ENCODE measurements at places on chromosomes 5 and 9.

DNA sequence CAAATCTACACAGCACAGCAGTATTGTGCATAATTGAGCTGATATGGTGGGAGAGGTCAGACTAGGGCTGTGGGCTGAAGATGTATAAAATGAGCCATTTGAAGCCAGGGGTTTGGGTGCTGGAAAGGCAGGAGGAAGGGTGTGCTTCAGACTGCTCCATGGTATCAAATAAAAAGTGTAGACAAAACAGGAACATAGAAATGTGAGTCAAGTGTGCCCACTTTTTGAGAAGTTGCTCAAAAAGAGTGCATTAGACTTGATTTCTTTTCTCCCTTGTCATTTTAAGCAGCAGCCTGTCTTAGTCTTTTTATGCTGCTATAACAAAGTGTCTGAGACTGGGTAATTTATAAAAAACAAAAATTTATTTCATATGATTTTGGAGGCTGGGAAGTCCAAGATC lies 55.8 kb upstream of the ZFAND5 start:
- DNase-seq = no peak

DNA sequence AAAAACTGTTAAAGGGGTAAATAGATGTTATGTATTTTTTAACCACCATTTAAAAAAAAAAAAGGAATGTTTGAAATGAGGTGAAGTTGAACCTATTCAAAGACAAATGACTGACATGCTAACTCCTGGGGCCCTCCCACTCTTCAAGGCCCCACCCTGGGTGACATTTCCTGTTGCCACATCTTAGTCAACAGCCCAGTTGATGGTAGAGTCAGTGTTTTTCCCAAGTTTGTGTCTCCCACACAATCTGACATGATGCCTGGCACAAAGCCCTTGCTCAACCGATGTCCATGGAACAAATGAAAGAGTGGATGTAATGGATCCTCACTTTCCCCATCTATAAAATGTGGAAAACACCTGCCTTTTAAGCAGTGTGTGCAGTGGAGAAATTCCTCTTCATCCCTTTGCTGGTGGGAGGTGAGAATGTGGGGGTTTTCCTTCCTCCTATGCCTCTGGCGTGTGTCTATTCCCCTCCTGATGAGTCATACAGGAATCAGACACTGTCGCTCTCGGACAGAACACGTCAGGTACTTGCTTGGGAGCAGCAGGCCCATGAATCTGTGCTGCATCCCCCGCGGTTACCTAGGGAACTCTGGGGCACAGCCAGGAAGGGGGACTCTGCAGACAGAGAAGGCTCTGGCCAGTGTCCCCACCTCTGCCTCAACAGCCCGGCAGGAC lies 13.7 kb upstream of the ADRA1B start:
- DNase-seq = no peak

DNA sequence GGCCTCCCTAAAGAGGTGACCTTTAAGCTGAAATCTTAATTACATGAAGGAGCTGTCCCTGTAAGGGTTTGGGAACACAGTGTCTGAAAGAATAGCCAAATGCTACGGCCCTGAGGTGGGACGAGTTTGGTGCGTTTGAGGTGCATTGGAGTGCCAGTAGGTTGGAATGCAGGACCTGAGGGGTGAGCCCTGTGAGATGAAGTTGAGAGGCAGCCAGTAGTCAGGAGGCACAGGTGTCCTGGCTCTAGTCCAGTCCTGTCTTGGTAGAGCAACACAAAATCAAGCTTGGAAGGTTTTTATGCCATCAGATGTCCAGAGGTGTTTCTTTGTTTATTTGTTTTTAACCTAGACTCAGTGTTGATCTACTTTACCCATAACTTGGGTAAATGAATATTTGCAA lies 108.5 kb downstream of the ARHGAP26 start:
- no peak for DNase-seq

DNA sequence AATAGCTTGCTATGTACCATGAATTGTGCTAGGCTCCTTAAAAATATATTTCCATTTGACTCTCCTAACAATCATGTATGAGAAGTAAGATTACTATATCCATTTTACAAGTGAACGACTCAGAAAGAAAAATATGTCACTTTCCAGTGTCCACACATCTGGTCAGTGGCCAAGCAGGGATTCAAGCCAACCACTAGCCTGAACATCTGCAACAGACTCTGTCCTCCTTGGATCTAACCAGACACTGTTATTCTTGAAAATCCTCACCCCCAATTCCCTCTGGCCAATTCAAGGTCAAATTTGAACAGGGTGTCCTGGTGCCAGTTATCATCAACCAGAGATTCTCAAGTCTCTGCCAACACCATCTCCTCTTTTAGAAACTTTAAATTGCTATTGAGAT lies 344.1 kb upstream of the WWC1 start:
- no peak for DNase-seq

DNA sequence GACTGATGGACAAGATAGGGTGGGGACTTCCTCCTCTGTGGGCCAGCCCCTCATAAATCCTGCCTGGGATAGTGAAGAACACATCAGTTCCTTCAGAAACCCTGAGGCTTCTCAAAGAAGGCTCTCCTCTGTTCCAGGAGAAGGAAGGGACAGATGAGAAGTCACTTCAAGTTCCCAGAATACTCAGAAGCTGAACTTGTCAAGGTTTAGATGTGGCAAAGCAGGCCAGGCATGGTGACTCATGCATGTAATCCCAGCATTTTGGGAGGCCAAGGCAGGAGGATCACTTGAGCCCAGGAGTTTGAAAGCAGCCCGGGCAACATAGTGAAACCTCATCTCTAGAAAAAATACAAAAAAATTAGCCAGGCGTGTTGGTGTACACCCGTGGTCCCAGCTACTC lies 38.5 kb downstream of the STOM start:
- no peak for DNase-seq

DNA sequence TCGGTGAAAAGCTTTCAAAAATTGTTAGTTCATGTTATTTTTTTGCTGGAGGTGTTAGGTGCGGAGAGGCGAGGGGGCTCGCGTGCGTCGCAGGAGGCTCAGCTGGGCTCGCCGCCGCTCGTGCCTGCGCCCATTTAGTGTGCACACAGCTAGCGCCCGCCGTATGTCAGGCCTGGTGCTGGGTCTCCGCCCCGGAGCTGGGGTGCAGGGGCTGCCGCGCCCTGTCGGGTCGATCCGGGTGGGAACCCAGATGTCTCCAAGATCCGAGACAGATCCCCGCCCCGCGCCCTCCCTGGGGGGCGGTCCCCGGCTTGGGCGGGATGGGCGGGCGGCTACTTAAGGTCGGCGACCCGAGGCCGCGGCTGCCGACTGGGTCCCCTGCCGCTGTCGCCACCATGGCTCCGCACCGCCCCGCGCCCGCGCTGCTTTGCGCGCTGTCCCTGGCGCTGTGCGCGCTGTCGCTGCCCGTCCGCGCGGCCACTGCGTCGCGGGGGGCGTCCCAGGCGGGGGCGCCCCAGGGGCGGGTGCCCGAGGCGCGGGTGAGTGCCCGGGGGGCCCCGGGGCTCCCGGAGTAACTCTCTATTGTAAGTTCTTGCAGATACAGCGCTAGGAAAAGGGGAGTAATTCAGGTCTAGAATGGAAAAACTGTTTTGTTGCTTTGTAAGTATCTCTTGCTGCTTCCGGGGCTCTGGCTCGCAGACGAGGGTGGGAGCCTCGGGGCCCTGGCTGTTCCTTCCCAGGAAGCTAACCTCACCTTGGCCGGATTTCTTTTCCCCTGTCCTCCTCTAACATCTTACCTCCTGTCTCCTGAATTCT lies 31.7 kb downstream of the GSN start:
- DNase-seq = no peak

DNA sequence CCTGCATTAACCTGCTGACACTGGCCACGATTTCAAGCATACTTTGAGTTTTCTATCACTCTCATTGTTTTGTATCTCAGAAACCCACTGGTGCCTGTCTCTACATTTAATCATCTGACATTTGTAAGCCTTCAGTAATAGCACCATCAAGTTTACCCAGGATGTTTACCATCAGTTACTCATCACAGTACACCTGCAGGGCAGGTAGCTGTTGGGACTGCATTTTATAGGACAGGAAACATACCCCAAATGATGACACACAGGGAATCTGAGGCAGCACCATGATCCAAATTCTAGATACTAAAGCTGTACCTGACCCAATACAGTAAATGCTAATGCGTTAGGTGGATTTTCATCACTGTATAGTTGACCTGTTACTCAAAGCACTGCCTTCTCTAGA lies 114.2 kb downstream of the FEM1C start:
- DNase-seq = no peak

DNA sequence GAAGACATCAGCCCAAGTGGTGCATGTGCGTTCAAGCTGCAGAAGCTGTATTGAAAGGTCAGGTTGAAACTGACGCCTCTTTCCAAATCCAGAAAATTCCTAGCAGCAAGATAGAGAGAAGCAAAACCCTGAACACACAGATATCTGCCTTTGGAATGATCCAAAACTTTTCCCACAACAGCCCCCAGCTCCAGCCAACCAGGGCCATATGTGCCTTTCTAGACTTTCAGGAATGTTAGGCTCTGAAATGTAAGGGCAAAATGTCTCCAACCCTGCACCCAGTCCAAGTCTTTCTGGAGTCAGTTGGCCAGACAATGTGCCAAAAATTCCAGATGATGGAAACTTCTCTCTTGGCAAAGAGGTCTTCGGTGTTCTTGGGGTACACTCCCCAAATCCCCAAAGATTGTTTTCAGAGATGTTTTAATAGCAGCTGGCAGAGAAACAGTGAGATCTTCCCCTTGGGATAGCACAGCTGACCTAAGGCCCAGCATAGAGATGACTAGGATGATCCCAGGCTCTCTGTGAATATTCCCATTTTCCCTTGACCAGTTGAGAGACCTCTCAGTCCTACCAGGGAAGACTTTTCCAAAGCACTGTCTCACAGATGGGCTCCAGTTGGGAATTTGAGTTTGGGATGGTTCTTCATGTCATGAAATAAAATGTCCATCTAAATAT lies 440.4 kb upstream of the CD180 start:
- no peak for DNase-seq

GRCh38 chr5:31638345-31638744 lies 586 bp upstream of the PDZD2 start:
- DNase-seq = no peak

GRCh38 chr5:174294891-174295620 lies 249.6 kb downstream of the NSG2 start:
- DNase-seq = no peak

DNA sequence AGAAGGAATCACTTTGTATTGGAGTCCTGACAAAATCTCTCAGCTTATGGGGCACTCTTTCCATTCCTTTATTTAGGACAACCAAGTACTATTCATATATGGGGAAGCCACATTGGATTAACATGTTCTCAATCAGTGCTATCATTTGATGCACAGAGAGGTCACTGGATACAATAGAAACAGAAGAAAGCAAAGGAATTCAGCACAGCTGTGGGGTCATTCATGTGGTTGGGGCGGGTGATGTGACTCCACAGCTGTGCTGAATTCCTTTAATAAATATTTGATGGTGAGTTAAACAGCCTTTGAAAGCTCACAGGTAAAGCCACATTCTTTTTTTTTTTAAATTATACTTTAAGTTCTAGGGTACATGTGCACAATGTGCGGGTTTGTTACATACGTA lies 854 bp upstream of the TEX48 start:
- no peak for DNase-seq

DNA sequence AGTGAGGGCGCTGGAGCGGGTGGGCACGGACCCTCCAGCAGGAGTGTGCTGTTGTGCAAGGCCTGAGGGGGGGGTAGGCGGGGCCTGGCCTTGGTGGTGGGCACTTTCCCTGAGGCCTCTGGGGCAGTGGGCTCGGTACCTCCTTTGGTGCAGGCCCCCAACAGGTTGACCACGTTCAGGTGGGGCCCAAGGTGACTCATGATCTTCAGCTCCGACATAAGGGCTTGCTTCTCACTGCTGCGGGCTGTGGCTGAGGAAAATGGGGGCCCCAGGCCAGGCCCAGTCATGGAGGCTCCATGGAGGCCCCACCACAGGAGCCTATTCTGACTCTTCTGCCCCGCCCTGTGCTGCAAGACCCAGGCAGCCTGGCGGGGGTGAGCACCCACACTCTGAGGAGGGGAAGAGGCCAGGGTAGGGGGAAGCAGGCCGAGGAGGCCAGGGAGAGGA lies 31.5 kb downstream of the PDGFRB start:
- DNase-seq = no peak

- DNase-seq = peak; percentile 43
These were observed 326.3 kb downstream of the SLCO4C1 start for GRCh38 chr5:101969742-101970141.

DNA sequence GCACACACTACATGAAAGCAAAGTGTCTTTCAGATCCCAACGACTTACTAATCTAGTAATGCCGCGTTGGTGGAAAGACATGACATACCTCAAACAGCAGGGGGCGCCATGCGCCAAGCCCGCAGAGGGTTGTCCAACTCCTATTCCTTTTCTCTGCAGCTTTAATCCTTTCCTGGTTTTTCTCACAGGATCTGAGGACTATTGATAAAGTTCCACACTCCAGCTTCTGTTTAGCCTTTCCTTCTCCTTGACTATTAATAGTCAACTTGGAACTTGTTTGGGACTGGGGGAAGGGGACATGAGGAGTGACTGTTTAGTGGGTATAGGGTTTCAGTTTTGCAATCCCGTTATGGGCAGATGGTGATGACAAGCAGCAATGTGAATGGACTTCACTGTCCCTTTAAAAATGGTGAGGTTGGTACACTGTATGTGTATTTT lies 62.9 kb downstream of the OTULIN start:
- peak; percentile 61 for DNase-seq

- DNase-seq = no peak
These were observed 29.3 kb upstream of the FAT2 start for GRCh38 chr5:151620461-151620840.

DNA sequence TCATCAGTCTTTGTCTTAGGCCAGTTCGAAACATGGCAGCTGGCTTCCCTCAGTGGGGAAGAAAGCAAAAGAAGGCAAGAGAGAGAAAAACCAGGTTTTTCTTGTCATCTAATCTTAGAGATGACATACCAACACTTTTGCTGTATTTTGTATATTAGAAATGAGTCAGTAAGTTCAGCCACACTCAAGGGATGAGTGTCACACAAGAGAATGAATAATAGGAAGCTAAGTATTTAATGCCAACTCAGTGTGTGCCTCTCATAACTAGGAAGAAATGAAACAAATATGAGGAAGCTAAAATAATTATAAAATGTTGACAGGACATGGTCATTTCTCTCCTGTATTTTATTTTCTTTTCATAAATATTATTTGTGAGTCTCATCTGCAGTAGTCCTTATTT lies 65.3 kb downstream of the CDH12 start:
- DNase-seq = no peak

DNA sequence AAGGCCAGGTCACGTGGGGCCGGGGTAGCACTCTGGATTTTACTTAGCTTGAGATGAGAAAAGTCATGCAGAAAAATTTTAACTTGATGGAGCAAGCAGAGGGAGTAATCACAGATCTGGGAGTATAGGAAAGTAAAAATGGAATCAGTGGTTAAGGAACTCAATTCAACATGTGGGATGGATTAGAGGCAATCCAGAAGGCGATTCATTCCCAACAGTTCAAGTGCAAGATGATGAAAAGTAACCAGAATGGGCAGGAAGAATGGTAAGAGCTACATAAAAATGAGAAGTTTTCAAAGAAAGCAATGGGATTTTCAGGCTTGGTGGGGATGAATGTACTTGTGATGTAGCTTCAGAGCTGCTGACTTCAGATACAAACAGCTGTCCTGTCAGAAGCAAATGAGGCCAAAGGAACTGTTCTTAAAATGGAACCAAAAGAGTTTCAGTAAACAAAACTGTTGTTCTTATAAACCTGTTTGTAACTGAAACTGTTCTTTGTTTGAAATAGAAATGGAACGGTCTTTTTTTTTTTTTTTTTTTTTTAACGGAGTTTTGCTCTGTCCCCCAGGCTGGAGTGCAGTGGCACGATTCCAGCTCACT lies 5.6 kb upstream of the SEC24A start:
- DNase-seq = no peak

GRCh38 chr9:90078988-90079421 lies 474.2 kb downstream of the GADD45G start:
- no peak for DNase-seq

All from NCI-H2029 treated with DMSO at 0.1 percent for 48 hours (cell line).